Activated T-helper 1 cell treated with anti-CD3 and anti-CD28 coated beads, Interleukin-2, amount 50 U/mL, for 16 hours (primary cell): ENCODE measurements at places on chromosomes 5 and 9.

- DNase-seq, result peak; percentile 38
These were observed 76.4 kb downstream of the EPB41L4B start for GRCh38 chr9:109244179-109245132.

DNA sequence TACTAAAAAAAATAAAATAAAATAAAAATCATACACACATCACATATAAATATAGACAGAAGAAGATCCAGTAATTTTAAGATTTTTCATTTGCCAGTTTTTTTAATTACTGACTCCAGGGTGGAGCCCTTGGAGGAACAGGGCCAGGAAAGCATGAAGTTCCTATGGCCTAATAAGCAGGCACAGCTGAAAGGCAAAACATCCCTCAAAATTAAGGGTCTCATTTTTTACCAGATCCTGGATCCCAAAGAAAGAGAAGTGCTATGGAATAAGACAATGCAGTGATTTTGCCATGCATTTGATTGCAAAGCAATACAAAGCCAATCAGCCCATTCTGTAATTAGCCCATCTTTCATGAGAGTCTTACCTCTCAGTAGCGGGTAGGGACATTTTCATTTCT lies 11.3 kb upstream of the DTWD2 start:
- DNase-seq, result no peak

DNA sequence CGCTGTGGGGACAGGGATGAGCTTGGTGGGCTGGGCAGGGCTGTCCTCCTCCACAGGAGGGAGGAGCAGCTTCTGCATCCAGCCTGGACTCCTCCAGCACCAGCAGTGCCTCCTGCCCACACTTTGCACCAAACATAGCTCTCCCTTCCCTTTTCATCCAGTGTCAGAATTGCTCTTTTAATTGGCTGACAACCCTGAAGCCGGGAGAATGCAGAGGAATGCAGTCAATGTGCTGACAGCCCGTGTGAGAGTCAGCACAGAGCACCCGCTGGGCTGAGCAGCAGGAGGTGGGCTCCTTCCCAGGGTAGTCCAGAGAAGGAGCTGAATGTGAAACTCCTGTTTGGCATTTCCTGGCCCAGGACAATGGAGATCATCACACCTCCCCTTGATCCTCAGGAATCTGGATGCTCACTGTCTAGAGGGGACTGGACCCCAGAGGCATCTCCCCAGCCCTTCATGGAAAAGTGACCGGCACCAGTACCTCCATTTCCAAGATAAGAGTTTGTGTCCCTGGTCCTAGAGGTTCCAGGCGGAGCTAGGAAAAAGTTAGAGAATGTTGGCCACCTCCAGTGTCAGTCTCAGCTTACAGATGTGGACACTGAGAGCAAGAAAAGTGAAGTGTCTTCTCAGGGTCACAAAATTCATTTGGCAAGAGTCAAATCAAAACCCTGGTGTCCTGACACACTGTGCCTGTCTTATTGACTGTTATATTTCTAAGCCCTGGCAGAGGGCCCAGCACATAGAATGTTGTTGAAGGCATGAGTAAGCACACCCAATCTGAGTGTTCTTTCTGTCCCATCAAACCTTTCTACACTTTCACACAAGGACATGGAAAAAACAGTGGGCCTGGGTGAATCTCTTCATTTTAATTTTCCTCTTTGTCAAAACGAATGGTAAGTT lies 202.1 kb downstream of the SNX18 start:
- no peak for DNase-seq

- DNase-seq, result no peak
These were observed 200.5 kb upstream of the EDIL3 start for GRCh38 chr5:84585218-84585617.
